ENCODE measurements at places on chromosomes 13 and 19.
A peak's percentile ranks its signal among the peaks of the same experiment; 100 is the strongest.

DNA sequence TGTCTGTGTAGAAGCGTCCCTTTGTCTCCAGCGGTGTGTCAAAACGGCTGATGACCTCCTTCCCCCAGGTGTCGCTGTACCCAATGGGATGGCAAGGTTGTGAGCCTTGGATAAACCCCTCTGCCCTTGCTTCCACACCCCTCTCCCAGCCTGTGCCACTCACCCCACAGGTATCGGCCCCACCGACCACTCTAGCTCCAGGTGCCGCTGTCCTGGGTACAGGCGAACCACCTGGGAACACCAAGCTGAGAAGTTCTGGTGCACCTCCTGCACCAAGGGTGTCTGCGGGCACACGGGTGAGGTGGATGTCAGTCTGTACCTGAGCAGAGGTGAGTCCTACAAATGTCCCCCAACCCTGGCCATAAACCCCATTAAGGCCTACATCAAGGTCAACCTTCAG is 16.6 kb downstream of the MAN2B1 start:
- DNase-seq, result no peak

GRCh38 chr19:41356984-41357739 is 3.4 kb upstream of the TGFB1 start:
- no peak for DNase-seq

- no peak for DNase-seq
These were observed 13.4 kb upstream of the LENG8 start for GRCh38 chr19:54435551-54436016.

GRCh38 chr19:6070720-6071485 is 39.4 kb downstream of the RFX2 start:
- DNase-seq, result no peak

DNA sequence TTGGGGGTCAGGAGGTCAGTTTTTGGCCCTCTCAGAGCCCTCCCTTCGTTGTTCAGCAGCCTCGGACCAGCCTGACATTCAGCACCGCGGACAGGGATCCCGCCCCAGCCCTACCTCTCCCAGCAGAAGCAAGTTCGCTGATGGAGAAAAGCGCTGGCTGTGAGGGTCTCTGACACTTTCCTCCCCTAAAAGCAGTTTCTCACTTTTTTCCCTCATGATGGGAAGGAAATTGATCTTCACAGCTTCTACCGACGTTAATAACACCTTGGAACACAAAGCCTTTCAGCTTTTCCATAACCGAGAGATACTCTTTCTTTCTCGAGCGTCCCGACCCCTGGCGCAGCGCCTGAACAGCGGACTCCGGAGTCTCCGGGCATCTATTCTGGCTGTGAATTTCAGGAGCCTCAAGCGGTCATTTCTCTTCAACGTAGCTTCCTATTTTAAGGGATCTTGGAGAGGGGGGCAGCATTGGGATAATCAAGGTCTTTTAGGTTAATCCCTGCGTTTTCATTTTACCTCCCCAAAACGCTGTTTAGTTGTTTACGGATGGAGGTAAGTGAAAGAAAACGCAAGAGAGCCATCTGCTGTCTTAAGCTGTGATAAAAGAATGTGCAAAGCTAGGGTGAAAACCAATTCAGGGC is 467.2 kb downstream of the ITGBL1 start:
- peak; percentile 18 for DNase-seq

GRCh38 chr13:74114641-74115040 is 19.6 kb downstream of the KLF12 start:
- no peak for DNase-seq

GRCh38 chr13:44169018-44169911 is 204.4 kb upstream of the SERP2 start:
- DNase-seq, result no peak

DNA sequence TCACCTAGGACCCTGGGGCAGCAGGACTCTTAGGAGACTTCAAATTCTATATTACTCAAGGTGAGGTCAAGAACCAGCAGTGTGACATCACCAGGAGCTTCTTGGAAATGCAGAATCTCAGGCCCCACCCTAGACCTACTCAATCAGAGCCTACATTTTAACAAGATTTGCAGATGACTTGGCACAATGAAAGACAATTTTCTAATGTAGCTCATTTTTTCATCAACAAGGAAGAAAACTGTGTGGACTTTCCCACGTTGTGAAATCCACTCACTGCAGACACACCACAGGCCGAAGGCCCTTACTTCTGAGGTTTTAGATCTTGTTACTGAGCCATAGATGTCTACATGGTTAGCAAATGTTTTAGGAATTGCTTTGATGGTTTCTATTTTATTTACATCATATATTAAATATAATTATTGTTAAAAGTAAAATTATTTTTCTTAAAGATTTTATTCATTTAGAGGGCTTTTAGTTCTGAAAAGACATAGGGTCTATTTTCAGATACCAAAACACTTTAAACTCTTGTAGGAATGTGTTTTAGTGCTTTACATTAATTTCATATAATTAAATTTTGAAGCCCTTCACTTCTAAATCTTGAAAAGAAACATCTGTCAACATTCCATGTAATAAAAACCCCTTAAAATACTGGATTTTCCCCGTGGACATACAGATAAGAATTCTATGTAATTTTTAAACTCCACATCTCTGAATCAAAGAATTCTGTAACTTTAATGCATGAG is 18.5 kb upstream of the STARD13 start:
- no peak for DNase-seq

GRCh38 chr13:98915981-98916380 is 61.9 kb downstream of the DOCK9 start:
- no peak for DNase-seq

DNA sequence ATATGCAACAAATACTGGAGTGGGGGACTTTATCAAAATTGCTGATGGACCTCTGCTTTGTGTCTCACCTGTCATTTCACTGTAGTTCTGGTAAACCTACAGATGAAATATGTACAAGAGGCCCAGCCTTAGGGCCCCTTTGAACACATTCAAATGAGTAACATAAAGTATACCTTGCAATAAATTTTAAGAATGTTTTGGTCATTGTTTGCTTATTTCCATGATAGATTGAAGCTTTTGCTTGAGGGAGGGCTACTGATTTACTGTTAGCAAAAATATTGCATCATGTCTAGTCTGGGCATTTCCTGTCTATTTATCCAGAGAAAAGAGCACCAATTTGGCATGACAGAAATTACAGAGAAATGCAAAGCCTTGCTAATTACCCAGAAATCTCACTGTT is 705.5 kb upstream of the PCDH9 start:
- no peak for DNase-seq

- DNase-seq, result no peak
These were observed 8.9 kb downstream of the AP1M1 start for GRCh38 chr19:16206637-16207036.

DNA sequence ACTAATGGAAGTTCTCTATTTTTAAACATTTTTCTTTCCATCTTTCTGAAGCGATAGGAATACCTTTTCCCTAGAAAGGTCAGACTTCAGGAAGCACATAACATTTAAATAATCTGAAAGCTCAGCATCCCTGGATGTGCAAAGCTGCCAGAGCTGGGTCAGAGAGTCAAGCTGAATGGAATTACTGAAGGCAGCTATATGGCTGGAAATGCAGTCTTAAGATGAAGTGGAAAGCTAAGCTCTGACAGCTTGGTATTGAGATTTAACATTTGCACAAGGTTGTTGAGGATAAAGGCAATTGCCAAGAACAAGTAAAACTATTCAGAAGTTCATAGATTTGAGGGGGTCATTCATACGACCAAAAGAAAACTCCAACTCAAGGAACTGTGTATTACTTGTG is 28.8 kb downstream of the HTR2A start:
- DNase-seq, result no peak

DNA sequence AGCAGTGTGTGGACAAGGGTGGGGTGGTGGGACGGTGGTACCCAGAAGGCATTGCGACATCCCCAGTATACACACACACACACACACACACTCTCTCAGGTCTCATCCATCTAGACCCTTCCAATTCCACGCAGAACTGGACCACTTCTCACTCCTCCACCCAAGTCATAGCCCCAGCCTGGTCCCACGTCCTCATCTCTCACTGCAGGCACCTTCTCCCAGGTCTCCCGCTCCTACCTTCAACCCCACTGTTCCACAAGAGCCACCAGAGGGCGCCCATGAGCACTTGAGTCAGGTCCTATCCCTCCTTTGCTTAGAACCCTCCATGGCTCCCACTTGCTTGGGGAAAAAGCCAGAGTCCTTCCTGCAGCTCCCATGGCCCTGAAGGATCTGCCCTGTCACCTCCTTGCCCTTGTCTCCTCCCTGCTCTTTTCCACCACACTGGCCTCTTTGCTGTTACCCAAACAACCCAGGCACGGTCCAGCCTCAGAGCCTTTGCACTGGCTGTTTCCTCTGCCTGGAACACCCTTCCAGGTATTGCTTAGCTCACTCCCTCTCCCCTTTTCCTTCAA is 62.6 kb downstream of the IER2 start:
- DNase-seq, result peak; percentile 38

GRCh38 chr19:7801020-7801570 is 28.9 kb upstream of the EVI5L start:
- DNase-seq, result no peak

DNA sequence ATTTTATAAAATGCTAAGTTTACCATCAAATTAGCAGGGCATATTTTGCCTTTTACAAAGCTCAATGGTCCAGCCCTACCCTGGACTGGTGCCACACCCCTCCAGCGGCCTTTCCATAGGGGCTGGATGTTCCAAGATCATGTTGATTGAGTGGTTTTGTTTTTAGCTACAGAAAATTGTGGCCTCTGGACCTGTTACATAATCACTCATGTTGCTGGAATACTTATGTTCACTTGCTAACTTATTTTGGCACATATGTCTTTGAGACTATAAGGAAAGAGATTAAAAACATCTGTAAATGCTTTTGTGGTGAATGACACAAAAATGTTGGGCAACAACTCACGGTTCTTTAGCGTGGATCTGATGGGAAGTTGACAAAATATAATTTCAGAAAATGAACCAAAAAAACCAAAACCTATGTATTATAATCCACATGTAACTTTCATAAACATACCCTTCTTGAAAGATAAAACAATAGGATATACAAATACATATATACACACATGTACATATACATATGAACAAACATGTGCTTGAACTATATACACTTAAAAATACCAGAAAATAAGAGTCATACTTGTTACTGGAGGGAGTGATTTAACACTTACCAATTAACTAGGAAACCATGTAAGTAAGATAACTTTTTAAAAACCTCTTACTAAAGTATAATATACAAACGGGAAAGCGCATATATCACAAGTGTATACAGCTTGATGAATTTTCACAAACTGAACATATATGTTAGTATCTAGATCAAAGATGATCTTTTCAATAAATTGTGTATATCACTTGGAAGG is 46.6 kb upstream of the SLC15A1 start:
- DNase-seq, result no peak

DNA sequence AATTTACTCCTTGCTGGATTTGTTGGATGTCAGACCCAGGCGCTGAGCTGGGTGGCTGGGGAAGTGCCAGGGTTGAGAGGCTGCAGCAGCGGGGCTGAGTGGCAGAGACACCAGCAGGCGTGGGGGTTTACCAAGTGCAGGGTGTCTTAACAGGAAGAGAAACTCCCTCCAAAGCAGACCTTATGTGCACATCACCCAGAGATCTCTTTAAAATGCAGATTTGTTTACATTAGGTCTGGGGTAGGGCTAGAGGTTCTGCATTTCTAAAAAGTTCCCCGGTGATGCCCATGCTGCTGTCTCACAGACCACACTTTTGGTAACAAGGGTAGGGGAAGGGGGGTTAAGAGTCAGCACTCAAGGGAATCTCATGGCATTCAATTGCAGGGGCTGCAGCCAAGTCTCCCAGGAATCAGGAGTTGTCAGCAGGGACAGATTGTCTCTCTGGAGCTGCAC is 80.7 kb upstream of the OLFM4 start:
- no peak for DNase-seq

DNA sequence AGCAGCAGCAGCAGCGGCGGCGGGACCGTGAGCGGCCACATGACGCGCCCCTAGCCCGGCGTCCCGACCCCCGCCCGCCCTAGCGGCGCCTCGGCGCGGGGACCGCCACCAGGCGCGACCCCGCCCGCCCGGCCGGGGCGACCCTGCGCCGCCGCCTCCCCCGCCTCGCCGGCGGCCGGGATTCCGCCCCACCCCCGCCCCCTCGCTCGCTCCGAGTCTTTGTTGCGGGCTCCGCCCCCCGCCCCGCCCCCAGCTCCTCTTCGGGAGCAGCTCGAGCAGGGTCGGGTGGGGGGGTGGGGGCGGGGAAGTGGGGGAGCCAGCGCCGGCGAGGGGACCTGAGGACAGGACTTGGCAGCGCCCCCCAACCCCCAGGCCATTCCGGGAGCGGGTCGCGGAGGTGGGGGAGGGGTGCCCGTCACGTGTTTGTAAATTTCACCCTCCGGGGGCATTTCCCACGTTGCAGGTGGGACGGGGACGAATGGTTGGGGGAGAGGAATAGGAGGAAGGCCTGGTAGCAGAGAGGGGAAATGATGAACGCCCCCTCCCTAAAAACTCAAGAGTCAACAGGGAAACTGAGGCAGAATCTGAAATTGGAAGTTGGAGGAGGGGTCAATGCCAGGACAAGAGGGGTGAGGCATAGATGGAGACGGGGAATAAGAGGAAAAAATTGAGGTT is at the start of gene OLFM2:
Gene OLFM2 (minus strand): TSS at position 190 of the 675 bp plus-strand sequence. CDS start 149 bp downstream, at position 41.
- peak; percentile 51 for DNase-seq

- DNase-seq, result no peak
These were observed 7.8 kb downstream of the DDX39A start for GRCh38 chr19:14411161-14411937.

GRCh38 chr19:19434483-19435045 is 29.1 kb downstream of the GATAD2A start:
- no peak for DNase-seq

GRCh38 chr19:3361384-3362216 is 4.8 kb upstream of the NFIC start:
- no peak for DNase-seq

GRCh38 chr13:23740002-23740401 is 149.2 kb downstream of the MIPEP start:
- no peak for DNase-seq

DNA sequence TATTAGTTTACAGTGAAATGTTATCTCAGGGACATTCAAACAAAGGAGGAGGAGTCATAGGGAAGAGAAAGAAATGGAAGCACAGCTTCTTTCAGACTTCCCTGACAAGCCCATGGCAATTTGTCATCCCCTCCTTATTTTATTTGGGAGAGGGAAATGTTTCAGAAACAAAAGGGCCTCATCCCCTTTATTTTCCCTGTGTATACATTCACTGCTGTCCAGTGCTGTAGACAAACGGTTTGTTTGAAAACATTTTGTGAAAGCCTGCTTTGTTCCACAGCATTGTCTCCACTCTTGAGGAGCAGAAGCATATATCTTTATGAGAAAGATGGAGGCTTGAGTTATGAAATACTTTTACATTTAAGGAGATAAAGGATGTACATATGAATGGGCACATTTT is 12.3 kb downstream of the ZNF460 start:
- DNase-seq, result no peak

GRCh38 chr13:19737844-19738557 is 44.7 kb downstream of the PSPC1 start:
- DNase-seq, result no peak
